ENCODE measurements at places on chromosomes 2 and 18.

- no peak for DNase-seq
Observed at GRCh38 chr2:100752628-100753333, 67.2 kb upstream of the NPAS2 start.

GRCh38 chr18:805008-805754 lies 6.9 kb downstream of the YES1 start:
- no peak for DNase-seq

GRCh38 chr18:62603211-62603610 lies 80.4 kb downstream of the ZCCHC2 start:
- DNase-seq, result no peak

- peak; percentile 39 for DNase-seq
Observed at GRCh38 chr2:55965276-55965675, 41.7 kb upstream of the EFEMP1 start.

- no peak for DNase-seq
Observed at GRCh38 chr2:182496596-182496995, 69.8 kb upstream of the PDE1A start.

- peak; percentile 24 for DNase-seq
Observed at GRCh38 chr18:77911971-77912605, 662.4 kb downstream of the GALR1 start.

GRCh38 chr18:22074282-22075070 lies 94.9 kb upstream of the GATA6 start:
- DNase-seq, result no peak

DNA sequence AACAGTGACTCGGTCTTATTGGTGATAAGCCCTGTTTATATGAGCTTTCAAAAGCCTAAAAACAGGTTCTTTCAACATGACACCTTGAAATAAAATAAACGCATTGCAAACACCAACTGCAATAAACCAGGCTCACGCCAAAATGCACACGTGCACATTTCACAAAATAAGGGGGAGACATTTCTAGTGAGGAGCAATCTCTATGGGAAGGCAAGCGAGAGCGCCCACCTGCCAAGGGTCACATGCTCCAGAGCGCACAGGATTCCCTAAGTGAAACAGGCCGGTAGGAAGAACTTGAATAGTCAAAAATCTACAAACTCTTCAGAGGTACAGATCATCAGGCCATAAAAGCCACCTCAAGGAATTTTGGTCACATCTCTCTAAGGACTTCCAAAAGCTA lies 1.9 kb downstream of the PID1 start:
- no peak for DNase-seq

DNA sequence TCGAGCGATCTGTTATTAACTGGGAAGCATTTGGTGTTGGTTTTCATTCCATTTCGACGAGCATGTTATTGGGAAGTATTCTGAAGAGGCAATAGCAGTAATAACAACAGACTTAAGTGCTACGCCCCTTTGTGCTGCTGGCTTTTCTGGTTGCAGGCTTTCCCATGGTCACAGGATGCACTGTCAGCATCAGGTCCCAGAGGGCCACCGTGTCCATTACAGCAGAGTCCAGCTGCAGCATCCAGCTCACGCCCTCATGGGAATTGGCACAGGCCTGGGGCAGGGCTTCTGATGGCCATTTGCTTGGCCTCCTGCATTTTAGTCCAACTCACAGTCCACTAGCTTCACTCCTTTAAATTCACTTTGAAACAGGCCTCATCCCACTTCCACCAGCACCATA lies 44.4 kb downstream of the BCL2L11 start:
- no peak for DNase-seq

DNA sequence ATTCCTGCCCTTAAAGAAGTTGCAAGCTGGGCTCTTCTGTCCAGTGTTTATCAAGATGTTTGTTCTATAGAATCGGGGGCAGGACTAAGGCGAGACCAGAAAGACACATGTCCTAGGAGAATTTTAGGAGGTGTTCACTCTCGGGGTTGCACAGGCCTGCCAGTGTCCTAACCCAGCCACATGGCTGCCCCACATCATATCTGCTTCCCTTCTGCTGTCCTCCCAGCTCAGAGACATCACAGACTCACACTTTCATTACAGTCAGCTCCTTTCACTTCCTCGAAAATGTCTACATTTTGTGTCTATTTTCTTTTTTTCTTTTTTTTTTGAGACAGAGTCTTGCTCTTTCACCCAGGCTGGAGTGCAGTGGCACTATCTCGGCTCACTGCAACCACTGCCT lies 10.7 kb upstream of the MRO start:
- no peak for DNase-seq

DNA sequence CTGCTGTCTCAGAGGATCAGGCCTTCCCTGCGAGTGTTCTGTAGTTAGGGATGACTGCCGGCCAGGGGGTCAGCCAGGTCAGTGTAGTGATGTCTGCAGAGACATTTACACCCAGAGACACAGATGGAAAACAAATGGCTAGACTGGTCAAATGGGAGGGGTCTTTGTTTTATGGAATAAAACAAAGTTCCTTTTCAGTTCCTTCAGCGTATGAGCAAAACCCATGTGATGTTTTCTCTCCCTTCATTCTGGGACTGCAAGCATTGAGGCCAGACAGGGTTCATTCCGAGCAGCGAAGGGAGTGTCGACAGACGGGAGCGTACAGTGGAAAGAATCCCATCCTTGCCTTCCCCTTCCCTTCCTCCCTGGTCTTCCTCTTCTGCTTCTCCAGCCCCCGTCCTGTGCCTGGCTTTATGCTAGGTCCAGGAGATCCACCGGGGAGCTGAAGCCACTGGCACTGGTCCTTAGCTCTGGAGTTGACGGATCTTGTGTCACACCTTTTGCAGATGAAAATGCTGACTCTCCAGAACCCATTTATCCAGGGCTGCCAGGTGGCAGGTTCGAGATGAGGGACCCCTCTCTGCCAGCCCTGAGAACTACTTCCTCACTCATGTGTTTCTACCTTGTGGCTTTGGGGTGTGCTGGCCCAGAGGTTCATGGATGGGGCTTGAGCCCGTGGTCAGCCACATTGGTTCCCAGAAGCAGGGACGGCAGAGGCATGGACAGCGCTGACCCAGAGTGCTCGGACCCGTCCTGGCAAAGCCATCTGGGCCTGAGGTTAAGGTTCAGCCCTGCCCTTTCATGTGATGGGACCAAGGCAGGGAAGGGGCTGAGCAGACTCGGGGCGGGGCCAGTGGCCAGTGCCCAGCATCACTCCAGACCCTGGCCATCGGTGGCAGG lies 24.2 kb downstream of the ITGB1BP1 start:
- no peak for DNase-seq

DNA sequence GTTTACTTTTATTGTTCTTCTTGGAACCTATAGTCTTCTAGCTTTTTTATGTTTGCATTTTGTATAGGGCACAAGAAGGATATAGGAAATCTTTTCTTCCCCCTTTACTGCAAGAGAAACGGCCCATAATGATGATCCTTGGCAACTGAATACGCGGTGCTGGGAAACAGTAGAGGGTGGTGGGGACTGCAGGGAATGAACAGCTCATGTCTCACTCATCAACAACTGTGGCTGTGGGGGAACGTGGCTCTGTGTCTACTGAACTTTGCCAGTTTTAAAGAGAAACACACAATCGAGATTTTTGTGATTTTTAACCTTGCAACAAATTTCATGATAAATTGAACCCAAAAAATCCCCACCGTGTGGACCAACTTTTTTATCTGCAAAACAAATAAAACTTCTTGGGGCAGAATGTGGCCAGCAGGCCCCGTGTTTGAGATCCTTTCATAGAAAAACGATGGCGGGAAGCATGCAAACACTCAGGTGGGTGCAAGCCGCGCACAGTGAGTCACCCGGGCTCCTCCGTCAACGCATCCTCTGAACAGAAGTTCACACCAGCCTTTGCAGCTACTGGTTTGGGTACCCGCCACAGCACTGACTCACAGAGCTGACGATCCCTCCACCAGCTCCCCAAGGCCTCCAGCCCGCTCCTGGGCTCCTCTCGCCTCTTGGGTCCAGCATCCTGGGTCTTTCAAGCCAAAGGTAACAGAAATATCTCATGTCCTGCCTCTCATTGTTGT lies 149.3 kb downstream of the COL6A3 start:
- DNase-seq, result no peak

DNA sequence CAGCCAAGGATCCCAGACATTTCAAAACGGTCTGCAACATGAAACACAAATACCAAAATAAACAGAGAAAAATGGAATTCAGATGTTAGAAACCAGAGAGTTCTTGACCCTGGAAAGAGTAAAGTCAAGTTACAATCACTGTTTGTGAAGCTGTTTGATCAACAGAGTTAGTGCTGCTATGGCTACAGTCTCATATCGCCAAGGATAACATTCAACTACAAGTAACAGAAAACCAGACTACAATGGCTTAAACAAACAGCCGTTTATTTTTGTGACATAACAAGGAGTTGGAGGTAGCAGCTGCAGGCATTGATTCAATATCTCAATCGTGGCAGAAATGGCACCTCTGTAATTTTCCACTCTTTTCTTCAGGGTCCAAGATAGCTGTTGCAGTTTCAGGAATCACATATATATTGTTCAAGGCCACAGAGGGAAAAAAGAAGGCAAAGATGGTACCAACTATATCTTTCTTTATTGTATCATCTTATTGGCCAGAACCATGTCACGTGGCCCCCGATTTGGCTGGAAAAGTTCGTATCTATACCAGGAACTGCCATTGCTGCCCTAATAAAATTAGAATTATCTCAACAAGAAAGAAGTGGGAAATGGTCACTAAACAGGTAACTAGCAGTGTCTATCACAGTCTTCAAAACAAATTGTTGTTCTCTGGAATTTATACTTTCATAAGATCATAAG lies 17.7 kb upstream of the HNRNPLL start:
- no peak for DNase-seq

GRCh38 chr18:11553098-11553940 lies 56.1 kb upstream of the SLC35G4 start:
- peak; percentile 8 for DNase-seq

DNA sequence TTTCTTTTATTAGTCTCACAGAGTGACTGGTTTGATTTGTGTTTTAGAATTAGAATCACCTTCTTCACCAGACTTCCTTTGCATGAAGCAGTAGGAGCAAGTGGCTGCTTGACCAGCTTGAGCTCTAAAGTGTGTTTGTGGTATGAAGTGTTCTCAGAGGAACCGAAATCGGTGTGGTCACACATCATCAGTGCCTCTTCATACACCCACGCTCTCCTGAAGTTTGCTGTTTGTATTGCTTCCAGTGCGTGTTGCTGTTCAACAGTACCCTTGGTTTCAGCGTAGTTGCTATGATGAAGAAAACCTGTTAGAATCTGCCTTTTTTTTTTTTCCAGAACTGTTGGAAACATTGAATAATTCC lies 77.9 kb downstream of the LIMS1 start:
- no peak for DNase-seq

DNA sequence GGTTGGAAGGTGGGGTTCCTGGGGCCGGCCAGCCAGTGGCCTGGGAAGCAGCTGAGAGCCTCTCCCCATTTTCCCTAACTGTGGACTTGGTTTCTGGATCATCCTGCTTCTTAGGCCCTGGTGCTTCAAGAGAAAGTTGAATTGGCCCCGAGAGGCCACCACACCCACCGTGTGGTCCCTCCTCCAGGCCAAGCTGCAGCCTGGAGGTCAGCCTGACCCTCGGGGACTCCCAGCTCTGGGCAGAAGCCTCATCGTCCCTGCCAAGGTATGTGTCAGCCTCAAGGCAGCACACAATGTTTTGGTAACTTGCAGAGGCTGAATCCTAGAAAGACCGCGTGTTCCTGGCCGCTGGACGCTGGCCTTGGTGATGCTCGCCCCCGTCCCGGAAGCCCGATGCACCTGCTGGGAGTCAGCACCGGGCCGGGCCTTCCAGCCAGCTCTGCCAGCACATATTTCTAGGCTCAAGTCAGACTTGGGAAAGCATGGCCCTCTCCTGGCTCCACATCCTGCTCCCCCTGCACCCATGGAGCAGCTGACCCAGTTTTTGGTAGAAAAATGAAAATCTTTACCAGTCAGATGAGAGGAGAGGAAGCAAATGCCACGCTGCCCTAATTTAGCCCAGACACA lies 72.6 kb downstream of the ACTR2 start:
- no peak for DNase-seq

GRCh38 chr18:26723981-26724380 lies 141.5 kb downstream of the AQP4 start:
- no peak for DNase-seq

DNA sequence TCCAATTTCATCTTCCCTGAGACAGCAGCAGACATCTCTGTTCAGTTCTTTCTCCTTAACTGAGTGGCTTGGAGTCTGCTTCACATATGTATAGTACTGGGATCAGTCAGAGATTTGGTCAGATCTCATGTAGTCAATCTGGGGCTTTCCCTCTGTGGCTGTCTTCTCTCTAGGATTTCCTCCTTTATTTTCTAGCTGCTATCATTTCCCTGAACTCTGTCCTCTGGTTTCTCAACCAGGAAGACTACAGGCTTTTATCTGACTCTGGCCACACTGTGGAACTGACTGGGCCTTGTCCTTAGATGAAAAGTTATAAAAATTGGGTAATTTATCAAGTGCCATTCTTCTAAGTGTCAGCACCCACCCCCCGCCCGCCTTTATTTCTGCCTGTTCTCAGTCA lies 121.0 kb downstream of the RAPGEF4 start:
- DNase-seq, result no peak

- no peak for DNase-seq
Observed at GRCh38 chr2:178924817-178925216, 117.6 kb upstream of the TTN start.

GRCh38 chr2:23700627-23701026 lies 226.3 kb downstream of the ATAD2B start:
- DNase-seq, result no peak

DNA sequence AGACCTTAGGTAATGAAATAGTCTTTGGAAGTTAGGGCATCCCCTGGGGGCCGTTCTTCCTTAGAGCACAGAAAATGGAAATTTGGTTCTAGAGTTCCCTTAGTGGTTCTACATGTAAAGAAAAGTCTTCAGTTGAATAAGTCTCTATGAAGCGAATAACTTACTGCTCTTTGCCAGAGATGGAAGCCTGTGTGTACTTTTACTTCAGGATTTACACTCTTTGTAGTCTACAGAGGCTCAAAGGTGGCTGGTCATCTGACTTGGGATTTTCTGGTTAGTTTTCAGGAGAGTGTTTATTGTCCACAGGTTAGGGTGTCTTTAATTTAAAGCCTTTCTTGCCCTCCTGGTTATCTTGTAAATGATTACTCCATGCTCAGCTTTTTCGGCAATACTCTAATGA lies 210.6 kb downstream of the ZNF521 start:
- no peak for DNase-seq

- no peak for DNase-seq
Observed at GRCh38 chr18:62525608-62526007, 2.8 kb downstream of the ZCCHC2 start.

GRCh38 chr2:43367012-43367782 lies 140.8 kb upstream of the ZFP36L2 start:
- DNase-seq, result no peak

DNA sequence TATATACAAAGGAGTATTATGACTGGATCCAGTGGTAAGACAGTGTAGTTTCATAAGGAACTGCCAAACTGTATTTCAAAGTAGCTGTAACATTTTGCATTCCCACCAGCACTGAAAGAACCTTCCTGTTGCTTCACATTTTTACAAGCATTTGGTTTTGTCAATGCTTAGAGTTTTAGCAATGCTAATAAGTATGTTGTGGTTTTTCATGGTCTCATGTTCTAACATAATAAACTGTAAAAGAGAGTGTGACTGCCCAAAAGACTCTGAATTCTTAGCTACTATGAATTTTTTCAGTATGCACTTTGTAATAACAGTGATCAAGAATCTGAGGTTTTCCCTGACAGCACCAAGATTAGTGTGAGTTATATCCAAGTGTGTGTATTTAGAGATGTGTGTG lies 604.2 kb downstream of the XIRP2 start:
- no peak for DNase-seq

GRCh38 chr18:9594823-9595596 lies 19.3 kb downstream of the PPP4R1 start:
- no peak for DNase-seq

- no peak for DNase-seq
Observed at GRCh38 chr2:37985333-37985732, 60.2 kb downstream of the RMDN2 start.

Data from COR-L47 (cell line).